ENCODE measurements at places on chromosomes 13 and 19.
A peak's percentile ranks its signal among the peaks of the same experiment; 100 is the strongest.

DNA sequence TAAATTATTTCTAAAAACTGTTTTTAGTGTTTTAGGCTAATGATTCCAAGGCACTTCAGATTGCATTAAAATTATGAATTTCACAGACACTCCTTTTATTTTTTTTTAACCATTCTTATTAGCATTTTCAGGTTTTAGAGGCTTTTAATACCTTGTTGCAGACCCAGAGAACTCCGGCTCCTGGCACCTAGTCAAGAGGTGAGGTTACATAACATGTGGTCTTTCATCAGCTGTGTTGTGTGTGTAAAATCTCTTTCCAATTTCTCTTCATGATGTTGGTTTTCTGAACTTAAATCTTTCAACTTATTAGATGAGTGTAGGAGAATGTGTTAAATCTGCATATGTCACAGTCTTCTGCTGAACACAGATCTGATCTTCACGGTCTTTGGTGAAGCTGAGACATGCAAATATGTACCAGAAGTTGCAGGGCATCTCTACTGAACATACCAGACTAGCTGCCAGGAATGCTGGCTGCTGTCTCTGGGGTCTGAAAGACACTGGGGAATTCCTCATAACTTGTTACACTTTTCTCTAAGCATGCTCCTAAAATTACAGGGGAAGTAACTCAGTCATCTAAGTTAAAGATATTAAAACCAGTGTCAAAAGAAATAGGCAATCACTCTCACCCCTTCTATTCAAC, 1165.3 kb downstream of the EFNB2 start:
- no peak for DNase-seq

- no peak for DNase-seq
Measured at GRCh38 chr13:90533866-90534265, 813.6 kb upstream of the MIR17HG start.

DNA sequence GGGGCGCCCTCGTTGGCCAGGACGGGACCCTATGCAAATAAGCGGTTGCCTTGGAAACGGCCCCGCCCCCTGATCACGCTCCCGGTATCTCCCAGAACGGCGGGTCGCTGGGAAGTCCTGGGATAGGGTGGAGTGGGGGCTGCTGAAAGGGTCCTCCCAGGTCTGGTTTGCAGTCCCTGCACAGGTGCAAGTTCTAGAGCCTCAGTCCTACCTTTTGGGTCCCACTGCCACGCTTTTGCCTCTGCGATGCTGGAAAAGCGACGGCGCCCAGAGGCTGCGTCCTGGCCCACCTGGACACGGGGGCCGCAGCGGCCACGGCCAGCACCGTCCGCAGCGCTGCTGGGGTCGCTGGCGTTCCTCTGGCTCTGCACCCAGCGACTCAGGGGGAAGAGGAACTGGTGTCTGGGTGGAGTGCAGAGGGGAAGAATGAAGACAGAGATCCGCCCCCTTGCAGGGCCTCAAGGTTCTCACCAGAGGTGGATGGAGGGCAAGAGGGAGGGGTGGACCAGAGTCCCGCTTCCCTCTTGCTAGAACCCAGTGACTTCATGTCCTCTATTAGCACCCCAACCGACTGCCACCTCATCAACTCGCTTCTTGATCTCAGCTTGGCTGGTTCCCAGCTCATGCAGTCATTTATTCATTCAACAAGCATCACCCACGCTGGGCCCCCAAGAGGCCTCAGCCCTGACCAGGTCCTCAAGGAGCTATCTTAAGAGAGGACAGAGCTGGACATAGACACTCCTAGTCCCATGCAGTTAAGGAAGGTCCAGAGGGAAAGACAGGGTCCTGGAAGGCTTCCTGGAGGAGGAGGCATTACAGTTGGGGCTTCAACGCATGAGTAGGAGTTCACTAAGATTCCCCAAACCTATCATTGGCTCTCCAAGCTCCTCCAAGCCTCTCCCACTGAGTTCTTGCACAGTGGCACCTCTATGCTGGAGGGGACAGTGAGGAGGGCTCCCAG, at the start of gene LRRC25:
TSS of gene LRRC25 (minus strand) at position 381 of the 961 bp plus-strand sequence. CDS start 659 bp downstream, outside the sequence.
- DNase-seq, result no peak

DNA sequence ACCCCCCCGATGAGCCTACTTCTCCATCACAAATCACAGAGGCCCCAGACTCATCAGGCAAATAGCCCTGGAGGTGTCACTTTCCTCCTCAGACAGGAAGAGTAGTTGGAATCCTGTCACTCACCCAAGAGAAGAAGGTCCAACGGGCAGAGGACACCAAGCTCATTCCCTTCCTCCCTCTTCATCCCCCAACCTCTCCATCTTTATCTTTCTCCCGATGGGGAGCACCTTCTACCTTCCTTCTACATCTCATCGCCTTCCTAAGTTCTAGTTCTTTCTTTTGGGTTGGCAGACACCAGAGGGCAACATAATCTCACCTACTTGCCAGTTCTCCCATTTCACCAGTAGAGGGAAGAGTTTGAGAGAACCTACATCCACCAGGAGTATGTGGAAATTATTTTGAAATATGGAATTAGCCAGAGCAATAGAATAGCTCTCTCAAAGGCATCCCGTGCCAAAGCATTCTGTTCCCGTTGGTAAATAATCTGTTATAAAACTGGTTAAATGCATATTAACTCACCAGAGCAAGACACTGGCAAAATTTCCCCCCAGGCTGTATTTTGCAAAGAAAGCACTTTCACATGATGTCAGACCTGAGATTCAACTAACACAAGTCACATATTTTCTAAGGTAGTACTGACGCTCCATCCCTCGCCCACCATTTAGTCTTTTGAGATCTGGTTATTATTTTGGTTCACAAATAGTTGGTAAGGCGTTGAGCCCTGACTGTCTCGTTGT, 55.0 kb downstream of the ZIC5 start:
- DNase-seq, result peak; percentile 67

DNA sequence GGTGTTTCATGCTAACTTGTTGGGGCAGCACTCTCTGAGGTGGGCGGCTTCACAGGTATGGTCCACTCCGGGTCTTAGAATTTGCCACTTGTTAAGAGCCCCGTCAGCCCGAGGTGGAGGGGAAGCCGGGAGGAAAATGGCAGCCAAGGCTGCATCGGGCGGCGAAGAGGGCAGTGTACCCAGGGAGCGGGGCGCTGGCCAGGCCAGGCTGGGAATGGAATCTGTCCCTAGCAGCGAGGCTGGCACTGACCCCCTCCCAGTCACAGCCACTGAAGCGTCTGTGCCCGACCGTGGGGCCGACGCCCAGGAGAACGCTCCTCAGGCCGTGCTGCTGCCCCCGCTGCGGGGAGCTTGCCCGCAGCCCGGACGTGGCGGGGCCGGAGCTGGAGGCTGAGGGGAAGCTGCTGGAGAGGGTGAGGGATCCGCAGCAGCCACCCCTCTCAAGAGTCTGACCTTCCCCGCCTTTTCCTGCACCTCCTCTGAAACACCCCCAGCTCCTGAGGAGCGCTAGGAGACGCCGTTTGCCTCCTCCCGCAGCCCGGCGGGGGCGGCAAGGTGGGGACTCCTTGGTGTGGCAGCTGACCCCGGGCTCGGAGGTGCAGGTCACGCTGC, 313.8 kb upstream of the SPRY2 start:
- no peak for DNase-seq

- DNase-seq, result no peak
Measured at GRCh38 chr13:30321256-30321655, 13.9 kb upstream of the KATNAL1 start.

GRCh38 chr13:43229506-43229905, 206.1 kb downstream of the DNAJC15 start:
- no peak for DNase-seq

DNA sequence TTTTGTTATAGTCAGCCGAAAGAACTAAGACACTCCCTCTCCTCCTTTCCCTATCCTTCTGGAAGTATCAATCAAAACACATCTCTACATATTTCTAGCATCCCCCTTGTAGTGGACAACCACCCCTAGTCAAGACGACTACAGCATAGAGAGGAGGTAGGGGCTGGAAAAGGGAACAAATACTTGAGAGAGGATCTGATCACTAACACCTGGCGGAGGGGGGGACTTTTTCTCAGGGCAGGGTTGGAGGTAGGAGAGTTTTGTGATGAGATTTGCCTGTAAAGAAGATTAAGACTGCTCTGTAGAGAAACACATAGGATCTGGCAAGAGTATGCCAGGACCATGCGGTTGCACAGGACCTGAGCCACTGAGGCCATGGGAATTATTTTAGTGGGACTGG, 208.1 kb downstream of the SHISA2 start:
- DNase-seq, result no peak

GRCh38 chr19:15374796-15375440, 4.7 kb downstream of the AKAP8 start:
- DNase-seq, result no peak

DNA sequence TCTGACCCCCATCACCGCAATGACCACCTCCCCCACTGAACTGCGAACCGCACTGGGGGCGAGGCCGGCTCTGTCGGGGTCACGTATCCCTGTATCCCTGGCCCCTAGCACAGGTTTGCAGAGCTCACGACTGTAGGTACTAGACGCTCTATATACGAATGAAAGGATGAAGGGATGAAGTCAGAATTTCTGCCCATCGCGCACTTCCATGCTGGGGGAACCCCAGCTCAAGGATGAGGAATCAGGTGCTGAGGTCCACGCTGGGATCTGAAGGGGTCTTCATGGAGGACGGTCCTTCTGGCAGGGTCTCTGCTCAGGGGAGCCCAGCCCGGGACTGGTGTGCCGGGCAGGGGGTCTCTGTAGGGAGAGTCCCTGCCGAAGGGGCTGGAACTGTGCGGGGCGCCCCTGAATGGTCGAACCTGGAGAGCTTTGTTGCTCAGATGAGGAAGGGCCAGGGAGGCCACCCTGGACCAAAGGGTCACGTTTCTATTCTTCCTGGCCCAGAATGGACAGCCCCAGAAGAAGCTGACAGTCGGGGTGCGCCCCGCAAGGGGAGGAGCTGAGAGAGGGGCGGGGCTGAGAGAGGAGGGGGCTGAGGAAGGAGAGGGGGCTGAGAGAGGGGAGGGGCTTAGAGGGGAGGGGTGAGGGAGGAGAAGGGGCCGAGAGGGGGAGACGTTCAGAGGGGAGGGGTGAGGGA, 37.9 kb upstream of the SEMA6B start:
- no peak for DNase-seq

DNA sequence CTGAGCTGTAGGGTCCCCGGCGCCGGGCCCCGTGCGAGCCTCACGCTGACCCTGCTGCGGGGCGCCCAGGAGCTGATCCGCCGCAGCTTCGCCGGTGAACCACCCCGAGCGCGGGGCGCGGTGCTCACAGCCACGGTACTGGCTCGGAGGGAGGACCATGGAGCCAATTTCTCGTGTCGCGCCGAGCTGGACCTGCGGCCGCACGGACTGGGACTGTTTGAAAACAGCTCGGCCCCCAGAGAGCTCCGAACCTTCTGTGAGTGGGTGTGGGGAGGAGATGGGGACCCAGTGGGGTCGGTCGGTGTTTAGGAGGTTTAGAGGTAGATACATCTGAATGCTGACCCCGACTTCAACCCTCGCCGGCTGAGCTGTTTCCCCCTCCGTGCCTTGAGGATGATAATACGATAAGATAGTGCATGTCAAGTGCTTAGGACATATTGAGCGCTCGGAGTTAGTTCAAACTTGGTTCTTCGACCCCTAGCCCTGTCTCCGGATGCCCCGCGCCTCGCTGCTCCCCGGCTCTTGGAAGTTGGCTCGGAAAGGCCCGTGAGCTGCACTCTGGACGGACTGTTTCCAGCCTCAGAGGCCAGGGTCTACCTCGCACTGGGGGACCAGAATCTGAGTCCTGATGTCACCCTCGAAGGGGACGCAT, 1.9 kb downstream of the ICAM5 start:
- no peak for DNase-seq

- DNase-seq, result peak; percentile 43
Measured at GRCh38 chr19:13712767-13713201, 51.5 kb upstream of the MRI1 start.

DNA sequence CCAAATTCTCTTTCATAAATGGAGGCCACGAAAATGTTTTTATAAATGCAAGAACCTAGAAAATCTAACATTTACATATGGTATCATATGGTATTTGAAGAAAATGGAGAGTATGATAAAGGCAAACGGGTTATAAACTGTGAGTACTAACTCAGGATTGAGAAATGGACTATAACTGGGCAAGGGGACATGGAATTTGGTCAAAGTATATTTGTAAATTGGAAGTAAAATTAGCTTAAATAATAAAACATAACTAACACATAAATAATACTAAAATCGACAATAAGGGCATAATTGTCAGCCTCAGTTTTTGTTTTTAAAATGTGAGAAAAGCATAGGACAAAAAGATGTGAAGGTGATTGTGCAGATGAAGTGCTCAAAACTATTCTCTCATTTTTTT, 1516.3 kb upstream of the MIR17HG start:
- DNase-seq, result no peak

DNA sequence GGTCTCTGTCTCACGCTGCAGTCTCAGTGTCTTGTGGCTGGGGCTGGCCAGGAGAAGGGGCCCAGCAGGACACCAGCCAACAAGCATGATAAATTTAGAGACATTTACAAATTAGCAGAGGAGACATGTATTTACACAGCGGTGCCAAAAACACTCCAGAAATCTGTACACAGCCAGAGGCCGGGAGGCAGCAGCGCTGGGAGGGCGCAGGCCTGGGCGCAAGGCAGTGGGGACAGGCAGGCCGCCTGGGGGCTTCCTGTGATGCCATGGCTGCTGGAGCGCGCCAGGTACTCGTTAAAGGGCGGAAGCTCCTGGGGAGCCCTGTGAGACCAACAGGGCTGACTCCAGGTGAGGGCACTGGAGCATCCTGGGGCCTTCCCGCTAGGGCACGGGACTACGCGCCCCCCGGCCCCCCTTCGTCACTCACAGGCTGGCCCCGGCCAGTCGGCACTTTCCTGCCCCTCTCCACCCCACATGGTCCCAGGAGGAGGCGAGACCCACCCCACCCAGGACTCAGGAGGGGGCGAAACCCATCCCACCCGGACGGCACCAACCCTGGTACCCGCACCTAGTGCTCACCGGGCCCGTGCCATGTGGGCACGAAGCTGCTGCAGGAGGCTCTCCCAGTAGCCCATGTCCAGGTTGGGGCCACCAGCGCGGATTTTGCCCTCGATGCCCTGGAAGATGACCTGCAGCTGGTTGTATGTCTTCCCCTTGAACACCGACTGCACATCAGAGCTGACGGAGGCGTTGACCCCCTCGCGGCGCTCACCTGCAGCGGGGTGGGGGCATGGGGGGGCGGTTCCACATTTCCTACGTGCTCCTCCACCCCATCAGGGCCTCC, 7.4 kb upstream of the TBXA2R start:
- no peak for DNase-seq

All from putamen (tissue), 1 donor.